CD14-positive monocyte (primary cell): ENCODE measurements at places on chromosomes 1 and 21. TPM values are rescaled to one million over a fixed set of nuclear protein-coding genes. Genes with fewer than 3 reads are reported as not detected.

GRCh38 chr1:111904478-111905218 is 84.8 kb downstream of the KCND3 start:
- H3K4me3 ChIP-seq = no peak overlapping the region
- H3K27ac ChIP-seq = no peak overlapping the region
- no peak for DNase-seq
- H3K27me3 ChIP-seq = no peaks in the 10 kb centered on the region

DNA sequence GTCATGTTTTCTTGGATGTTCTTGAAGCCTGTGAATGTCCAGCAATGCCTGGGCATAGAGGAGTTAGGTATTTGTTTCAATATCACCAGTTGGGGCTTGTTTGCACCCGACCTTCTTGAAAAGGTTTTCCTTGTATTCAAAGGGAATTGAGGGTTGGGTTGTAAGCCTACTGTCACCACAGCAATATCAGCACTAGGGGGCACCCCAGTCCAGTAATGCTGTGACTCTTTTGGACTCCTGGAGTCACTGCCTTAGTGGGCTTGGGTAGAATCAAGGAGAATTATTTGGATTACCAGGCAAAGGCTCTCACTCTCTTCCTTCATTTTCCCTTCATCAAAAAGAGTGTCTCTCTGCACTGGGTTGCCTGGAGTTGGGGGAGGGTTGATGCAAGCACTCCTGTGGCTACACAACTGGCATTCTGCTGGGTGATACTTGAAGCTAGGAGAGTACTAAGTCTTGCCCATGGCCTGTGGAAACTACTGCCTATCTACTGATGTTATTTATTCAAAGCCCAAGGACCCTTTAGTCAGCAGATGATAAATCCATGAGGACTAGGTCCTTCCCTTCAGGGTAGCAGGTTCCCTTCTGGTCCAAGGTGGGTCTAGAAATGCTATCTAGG is 34.5 kb downstream of the OR10R2 start:
- DNase-seq = peak; percentile 53
- H3K36me3 ChIP-seq = no peaks in the 10 kb centered on the region
- H3K27ac ChIP-seq = no peak overlapping the region

DNA sequence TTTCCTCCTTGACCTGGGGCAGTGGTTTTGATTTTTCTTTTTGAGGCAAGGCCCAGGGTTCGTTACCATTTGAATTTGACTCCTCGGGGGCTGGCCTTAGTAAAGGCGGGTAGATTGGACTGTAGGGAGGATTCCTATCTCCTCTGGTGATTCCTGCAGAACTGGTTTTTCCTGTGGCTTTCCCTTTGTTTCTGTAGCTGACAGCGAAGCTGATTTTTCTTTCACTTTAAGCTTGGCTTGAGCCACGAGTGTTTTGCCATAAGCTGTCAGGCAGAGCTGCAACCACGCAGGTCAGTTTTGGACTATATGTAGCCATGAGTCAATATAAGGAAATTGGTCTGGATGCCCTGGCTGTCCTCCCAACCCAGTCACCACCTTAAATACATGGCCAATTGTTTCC is 28.7 kb upstream of the KCNJ15 start:
- peaks cover 20% of the 10 kb centered on the region for H3K4me1 ChIP-seq
- H3K27me3 ChIP-seq = no peaks in the 10 kb centered on the region
- DNase-seq = no peak
- no peaks in the 10 kb centered on the region for H3K36me3 ChIP-seq
- H3K27ac ChIP-seq = no peak overlapping the region

DNA sequence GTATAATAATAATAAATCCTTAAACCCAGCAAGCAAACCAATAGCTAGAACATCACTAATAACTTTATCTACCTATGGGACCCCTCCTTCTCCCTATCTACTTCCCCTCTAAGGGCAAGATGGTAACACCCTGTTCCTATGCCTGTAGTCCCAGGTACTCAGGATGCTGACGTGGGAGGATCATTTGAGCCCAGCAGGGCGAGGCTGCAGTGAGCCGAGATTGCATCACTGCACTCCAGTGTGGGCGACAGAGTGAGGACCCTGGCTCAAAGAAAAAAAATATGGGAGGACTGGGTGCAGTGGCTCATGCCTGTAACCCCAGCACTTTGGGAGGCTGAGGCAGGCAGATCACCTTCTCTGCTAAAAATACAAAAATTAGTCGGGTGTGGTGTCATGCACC is 143.1 kb upstream of the SLC45A1 start:
- H3K4me1 ChIP-seq = peaks cover 3% of the 10 kb centered on the region
- no peaks in the 10 kb centered on the region for H3K36me3 ChIP-seq
- H3K4me3 ChIP-seq = no peak overlapping the region
- H3K27ac ChIP-seq = no peak overlapping the region

GRCh38 chr1:151807131-151807530 is 1.9 kb upstream of the LINGO4 start:
- H3K4me3 ChIP-seq = no peak overlapping the region
- no peak for DNase-seq
- no peaks in the 10 kb centered on the region for H3K4me1 ChIP-seq
- H3K27me3 ChIP-seq = peaks cover 2% of the 10 kb centered on the region

Gene RNU1-3
- not detected for polyA plus RNA-seq

GRCh38 chr1:179599623-179600249 is 8.1 kb downstream of the TDRD5 start:
- H3K27me3 ChIP-seq = peaks cover 4% of the 10 kb centered on the region
- H3K27ac ChIP-seq = no peak overlapping the region
- no peak overlapping the region for H3K4me3 ChIP-seq
- no peaks in the 10 kb centered on the region for H3K36me3 ChIP-seq

GRCh38 chr1:217274416-217274815 is 356.5 kb downstream of the GPATCH2 start:
- no peak overlapping the region for H3K4me3 ChIP-seq
- no peaks in the 10 kb centered on the region for H3K36me3 ChIP-seq
- no peaks in the 10 kb centered on the region for H3K4me1 ChIP-seq
- no peak for DNase-seq
- H3K27ac ChIP-seq = no peak overlapping the region

Gene YIPF1
- 51.9 TPM for polyA plus RNA-seq

Gene EPHA2
- polyA plus RNA-seq = not detected

- H3K27ac ChIP-seq = no peak overlapping the region
- no peaks in the 10 kb centered on the region for H3K27me3 ChIP-seq
- DNase-seq = no peak
- peaks cover 62% of the 10 kb centered on the region for H3K36me3 ChIP-seq
- peaks cover 23% of the 10 kb centered on the region for H3K4me1 ChIP-seq
- H3K4me3 ChIP-seq = no peak overlapping the region
Measured at GRCh38 chr21:44370027-44370735, 16.8 kb downstream of the TRPM2 start.

Gene NCAM2
- polyA plus RNA-seq = not detected

- H3K27ac ChIP-seq = no peak overlapping the region
- no peaks in the 10 kb centered on the region for H3K27me3 ChIP-seq
- H3K4me1 ChIP-seq = no peaks in the 10 kb centered on the region
- H3K4me3 ChIP-seq = no peak overlapping the region
- no peak for DNase-seq
Measured at GRCh38 chr21:28554660-28555475, 437.8 kb downstream of the LTN1 start.

Gene C1orf185
- polyA plus RNA-seq = not detected in 2 replicates

GRCh38 chr21:34046917-34047316 is 26.5 kb upstream of the MRPS6 start:
- H3K36me3 ChIP-seq = no peaks in the 10 kb centered on the region
- no peak overlapping the region for H3K27ac ChIP-seq
- DNase-seq = no peak
- H3K4me1 ChIP-seq = no peaks in the 10 kb centered on the region
- no peaks in the 10 kb centered on the region for H3K27me3 ChIP-seq

Gene HECTD3
- 13.9 TPM for polyA plus RNA-seq

- H3K36me3 ChIP-seq = peaks cover 3% of the 10 kb centered on the region
- no peak overlapping the region for H3K27ac ChIP-seq
- no peak for DNase-seq
- no peaks in the 10 kb centered on the region for H3K4me1 ChIP-seq
Measured at GRCh38 chr1:25756215-25756614, 43.8 kb upstream of the SELENON start.

DNA sequence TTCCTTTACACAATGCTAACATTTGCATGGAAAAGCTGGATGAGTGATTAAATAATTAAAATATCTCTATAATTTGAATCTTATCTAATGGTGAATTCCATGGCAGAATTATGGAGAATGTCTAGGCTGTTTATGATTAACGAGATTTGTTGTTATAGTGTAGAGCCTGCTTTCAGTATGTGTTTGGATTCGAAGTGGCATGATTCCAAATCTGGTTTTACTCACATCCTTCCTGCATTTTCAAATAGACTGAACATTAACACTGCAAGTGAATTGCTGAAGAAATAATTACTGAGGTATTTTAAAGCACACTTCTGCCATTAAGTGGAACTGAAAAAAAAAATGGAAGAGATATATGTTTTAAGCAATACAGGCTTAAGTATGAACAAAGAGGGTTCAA is 5.1 kb upstream of the NEK7 start:
- H3K4me1 ChIP-seq = no peaks in the 10 kb centered on the region
- no peak overlapping the region for H3K27ac ChIP-seq
- no peak overlapping the region for H3K4me3 ChIP-seq
- no peaks in the 10 kb centered on the region for H3K36me3 ChIP-seq
